ENCODE measurements at places on chromosomes 5 and 9.

- no peak for DNase-seq
Observed at GRCh38 chr5:134462047-134462575, 50.4 kb upstream of the CDKN2AIPNL start.

DNA sequence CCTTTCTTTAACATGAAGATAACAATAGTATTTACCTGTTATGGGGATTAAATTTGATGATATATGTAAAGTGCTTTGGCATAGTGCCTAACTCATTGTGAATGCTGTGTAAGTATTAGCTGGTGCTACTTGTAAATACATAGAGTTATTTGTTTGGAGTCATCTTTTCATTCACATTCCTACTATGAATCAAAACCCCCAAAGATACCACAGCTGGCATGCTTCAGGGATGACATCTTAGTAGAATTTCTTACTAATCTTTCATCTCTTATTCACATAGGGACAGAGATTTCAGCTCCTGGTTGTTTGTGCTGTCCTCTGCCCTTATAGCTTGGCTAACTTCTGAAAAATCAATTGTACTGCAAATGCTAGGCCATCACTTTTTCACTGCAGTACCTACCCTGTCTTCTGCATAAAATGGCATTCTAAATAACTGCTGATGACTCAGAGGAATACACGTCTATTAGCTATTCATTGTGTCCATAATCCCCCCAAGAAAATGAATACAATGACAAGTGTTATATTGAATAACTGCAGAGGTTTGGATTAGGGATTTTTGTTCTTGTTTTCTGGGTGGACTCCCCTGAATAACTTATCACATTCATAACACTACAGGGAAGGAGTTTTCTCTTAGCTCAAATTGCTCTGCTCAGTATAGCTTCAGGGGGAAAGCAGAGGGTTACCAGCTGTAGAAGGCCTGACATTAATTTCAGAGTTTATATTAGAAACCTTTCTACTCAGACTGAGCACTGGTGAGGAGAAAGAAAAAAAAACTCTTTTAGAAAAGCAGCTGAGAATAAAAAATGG, 192.2 kb upstream of the C9orf72 start:
- no peak for DNase-seq

DNA sequence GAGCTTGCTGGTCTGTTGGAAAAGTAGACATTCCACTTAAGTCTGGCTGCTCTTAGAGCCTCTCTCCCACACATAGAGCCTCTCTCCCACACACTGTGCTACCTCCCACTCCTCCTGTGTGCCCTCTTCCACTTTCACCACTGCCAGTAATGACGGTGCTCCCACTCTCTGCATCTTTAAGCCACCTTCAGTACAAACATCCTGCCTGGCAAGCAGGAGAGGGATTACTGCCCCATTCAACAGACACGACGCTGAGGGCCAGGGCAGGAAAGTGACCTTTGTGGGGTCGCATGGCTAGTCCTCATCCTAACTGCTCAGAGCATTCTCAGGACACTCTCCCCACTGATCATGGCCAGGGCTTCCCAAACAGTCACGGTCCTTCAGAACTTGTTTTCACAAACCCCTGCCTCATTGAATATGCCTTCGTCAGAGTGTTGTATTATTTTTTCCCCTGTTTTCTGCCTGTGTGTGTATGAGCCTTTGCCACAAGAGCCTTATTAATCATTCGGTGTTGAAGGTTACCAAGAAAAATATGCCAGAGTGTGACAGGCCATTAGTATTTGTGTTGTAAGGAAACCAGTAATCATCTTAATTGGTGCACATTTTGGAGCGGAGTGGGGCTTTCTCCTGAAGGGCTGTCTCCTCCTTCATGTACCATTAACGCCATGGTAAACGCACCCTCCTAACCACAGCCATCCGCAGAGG, 87.1 kb upstream of the SAP30L start:
- no peak for DNase-seq

DNA sequence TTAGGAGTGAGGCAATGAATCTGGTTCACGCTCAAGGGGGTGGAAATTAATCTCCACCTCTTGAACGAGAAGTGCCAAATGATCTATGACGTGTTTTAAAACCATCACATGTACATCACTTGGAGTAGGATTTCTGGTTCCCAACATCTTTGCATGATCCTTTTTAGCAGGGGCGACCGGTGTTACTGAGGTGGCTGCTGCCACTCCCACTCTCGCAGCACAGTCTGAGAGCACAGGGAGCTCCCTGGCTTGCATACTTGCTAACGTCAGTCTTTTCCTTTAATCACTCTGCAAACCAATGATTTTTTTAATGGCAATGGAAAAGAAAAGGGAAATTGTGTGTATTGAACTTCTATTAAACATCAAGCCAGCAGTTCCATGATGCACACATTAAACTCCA, 624.4 kb downstream of the IRX1 start:
- DNase-seq, result no peak

DNA sequence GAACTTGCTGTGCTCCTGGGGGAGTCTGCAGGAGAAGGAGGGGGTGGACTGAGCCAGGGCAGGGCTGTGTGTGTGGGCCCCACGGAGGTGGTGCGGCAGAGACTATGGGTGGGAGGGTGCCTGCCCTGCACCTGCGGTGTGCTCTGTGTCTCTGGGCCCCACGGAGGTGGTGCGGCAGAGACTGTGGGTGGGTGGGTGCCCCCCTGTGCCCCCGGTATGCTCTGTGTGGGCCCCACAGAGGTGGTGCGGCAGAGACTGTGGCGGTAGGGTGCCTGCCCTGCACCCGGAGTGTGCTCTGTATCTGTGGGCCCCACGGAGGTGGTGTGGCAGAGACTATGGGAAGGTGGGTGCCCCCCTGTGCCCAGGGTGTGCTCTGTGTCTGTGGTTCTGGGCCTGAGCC, 103.7 kb downstream of the EHMT1 start:
- no peak for DNase-seq

- DNase-seq, result no peak
Observed at GRCh38 chr5:180623411-180623834, 26.0 kb downstream of the FLT4 start.

GRCh38 chr9:120873512-120873911, 3.5 kb downstream of the PHF19 start:
- DNase-seq, result no peak

- no peak for DNase-seq
Observed at GRCh38 chr5:151040211-151040747, 19.9 kb downstream of the GPX3 start.

DNA sequence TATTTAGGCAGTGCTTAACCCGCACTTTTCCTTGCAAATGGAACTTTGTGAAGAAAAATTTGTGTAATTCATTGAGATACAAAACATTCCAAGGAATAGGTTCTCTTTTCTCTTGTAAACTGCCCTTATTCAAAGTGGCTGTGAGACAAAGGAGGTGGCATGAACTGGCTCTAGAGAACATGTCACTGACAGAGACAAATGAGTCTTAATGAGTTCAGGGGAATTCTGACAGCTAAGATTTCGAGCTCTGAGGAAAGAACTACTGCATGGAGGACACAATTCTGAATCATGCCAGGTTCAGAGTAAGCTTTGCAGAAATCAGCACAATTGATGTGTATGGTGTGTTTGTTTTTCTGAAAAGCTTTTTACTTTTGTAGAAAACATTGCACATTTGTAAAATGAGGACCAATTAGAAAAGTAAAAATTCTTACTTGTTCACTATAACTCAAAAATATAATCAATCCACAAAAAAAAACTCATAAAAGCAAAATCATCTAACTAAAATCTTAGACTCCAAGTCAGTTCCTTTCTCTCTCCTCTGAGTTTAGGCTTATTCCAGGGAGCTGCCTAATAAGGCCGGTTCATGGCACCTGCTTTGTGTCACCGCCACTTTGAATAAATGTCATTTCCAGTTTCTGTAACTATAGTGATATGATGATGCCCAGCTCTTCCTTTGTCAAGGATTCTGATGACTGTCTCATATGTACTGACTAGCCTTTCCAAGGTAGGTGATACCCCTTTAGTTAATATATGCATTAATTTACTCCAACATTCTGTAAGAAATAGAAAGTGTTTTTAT, 163.2 kb downstream of the HCN1 start:
- no peak for DNase-seq

- DNase-seq, result no peak
Observed at GRCh38 chr9:74721696-74722660, 165.7 kb downstream of the TRPM6 start.

DNA sequence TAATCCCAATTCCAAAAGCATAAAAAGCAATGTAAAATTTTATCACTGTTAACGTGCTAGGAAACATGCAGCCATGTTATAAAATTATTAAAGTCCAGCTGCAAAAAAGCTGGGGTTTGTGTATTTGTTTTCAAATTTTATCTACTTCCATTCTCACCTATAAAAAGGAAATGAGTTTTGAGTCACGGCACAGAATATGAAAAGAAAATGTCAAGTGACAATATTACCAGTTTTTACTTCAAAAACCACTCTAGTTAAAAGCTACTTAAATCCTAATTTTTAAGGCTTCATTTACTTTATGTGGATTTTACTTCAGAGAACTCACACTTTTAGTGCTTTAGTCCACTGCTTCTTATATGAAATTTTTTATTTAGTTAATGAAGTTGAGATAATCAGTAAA, 72.7 kb upstream of the IFNE start:
- DNase-seq, result no peak

DNA sequence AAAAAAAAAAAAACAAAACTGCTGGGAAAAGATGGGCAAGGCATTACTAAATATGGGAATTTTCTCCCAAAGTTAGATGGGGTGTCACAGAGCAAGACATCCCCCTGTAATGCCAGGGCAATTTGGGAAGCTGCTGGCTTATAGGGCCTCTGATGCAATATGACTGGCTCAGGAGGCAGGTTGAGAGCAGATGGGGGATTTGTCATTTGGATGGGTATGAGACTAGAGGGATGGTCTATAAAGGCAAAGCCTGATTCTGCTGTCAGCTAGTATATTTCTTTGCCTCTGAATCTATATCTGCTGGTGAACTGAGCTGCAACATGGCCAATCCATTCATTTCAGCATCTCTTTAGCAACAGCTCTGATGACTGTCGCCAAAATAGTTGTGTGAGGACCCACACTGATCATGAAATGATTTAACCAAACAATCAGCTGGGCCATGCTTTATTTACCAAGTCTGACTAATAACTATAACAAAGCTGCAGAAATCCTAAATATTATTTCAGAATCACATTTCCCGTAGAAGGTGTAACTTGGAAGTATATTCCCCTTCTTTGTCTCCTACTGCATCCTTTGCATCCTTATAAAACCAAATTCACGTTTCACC, 455.1 kb upstream of the ZNF608 start:
- no peak for DNase-seq

DNA sequence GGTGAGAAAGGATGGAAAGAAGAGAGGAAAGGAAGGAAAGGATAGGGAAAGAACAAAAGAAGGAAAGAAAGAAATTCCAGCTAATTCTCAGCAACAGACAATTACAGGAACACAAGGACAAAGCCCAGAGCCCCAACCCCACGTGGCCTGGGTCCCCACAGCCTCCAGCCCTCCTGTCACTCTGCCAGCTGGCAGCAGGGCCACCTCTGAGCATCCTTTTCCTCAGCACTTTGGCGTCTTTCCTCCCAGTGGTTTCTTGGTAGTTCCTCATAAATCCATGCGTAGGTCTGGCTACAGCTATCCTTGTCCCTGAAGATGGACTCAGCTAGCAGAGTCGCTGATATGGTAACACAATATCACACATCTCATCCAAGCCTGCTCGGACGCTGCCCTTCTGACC, 28.3 kb downstream of the ADAMTS2 start:
- DNase-seq, result no peak

- DNase-seq, result no peak
Observed at GRCh38 chr9:121272401-121272948, 4.5 kb downstream of the GSN start.

- no peak for DNase-seq
Observed at GRCh38 chr5:118115791-118116190, 872.6 kb downstream of the DTWD2 start.

DNA sequence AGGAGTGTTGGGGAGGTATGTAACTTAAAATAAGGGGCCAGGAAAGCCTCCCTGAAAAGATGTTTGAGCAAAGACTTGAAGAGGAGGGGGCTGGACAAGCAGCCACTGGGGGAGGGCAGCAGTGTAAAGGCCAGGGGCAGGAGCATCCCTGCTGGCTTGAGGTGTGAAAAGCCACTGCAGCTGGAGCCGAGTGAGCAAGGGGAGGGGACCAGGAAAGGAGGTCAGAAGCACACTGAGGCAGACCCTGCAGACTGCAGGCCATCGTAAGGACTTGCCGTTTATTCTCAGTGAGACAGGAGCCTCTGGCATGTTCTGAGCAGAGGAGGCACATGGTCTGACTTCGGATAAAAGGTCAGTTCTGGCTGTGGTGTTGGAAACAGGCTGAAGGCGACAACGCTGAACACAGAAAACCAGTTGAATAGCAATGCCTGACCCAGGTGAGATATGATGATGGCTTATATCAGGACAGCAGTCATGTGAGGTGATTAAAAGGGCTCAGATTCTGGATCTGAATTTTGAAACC, 10.2 kb upstream of the ERGIC1 start:
- no peak for DNase-seq

- no peak for DNase-seq
Observed at GRCh38 chr9:82457891-82458290, 469.3 kb downstream of the SPATA31D1 start.

DNA sequence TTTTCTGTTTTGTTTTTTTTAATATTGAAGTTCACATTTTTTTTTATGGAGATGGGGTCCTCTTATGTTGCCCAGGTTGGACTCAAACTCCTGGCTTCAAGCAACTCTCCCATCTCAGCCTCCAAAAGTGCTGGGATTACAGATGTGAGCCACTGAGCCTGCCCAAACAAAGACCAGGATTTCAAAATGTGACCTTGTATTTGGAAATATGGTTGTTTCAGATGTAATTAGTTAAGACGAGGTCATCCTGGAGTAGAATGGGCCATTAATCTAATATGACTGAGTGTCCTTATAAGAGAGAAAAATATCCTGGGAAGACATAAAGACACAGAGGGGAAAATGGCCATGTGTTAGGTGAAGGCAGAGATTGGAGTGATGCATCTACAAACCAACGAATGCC, 340.5 kb downstream of the RAB3C start:
- DNase-seq, result no peak

GRCh38 chr9:21461377-21461776, 20.7 kb downstream of the IFNE start:
- no peak for DNase-seq

DNA sequence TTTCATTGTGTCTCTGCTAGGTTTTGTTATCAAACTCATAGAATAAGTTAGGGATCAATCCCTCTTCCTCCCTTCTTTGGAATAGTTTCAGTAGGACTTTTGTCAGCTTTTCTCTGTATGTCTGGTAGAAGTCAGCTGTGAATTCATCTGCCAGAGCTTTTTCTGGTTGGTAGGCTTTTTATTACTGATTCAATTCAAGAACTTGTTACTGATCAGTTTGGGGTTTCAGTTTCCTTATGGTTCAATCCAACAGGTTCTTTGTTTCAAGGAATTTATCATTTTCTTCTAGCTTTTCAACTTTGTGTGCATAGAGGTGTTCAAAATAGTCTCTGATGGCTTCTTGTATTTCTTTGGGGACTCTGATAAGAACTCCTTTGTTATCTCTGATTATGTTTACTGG, 221.7 kb downstream of the FGF10 start:
- DNase-seq, result no peak

GRCh38 chr5:43215073-43215631, 23.1 kb downstream of the NIM1K start:
- no peak for DNase-seq

- no peak for DNase-seq
Observed at GRCh38 chr9:137365552-137366444, 57.2 kb downstream of the EXD3 start.

Data from stimulated activated CD4-positive, alpha-beta T cell treated with anti-CD3 and anti-CD28 coated beads, Interleukin-2, amount 100 ng/mL, for 48 hours (primary cell).